Bladder microvascular endothelial cell (primary cell): ENCODE measurements at places on chromosomes 2 and 18. TPM values are rescaled to one million over a fixed set of nuclear protein-coding genes. Genes with fewer than 3 reads are reported as not detected.

C2orf80 gene
- not detected in 2 replicates for total RNA-seq

GAL3ST2 gene
- total RNA-seq = not detected in 2 replicates

SDC1 gene
- total RNA-seq = 0.65 and 1.4 TPM in 2 replicates

VSNL1 gene
- total RNA-seq = not detected in 2 replicates

LINC00305 gene
- not detected in 2 replicates for total RNA-seq

CD207 gene
- 0.16 TPM in 1 of 2 replicates, not detected in the other for total RNA-seq

CD8A gene
- total RNA-seq = not detected in 2 replicates

DOK6 gene
- total RNA-seq = under 0.01 and 1.0 TPM in 2 replicates
